Stimulated activated CD4-positive, alpha-beta T cell treated with anti-CD3 and anti-CD28 coated beads, Interleukin-1b, Interleukin-23, amount 100 ng/mL, for 4 hours (primary cell): ENCODE measurements at places on chromosomes 5 and 9.

- DNase-seq = no peak
Observed at GRCh38 chr5:163303718-163304117, 133.7 kb upstream of the CCNG1 start.

- no peak for DNase-seq
Observed at GRCh38 chr5:56455417-56455816, 222.3 kb upstream of the ANKRD55 start.

DNA sequence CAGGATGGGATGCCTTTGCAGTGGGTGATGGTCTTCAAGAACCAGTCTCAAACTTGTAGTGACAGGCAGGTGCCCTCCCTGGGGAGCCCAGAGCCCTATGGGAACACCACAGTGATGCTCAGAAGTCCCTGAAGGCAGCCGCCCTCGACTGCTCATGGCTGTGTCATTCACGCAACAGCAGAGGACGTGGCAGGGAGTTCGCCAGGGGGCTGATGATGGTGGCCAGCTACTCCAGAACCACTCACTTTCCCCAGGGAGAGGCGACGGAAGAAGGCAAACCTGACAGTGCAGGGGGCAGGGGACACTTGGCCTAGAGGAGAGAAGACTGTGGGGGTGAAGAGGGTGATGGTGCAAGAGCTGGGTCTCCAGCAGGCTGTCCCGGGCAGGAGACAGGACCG, 4.0 kb downstream of the IL13 start:
- DNase-seq = no peak

DNA sequence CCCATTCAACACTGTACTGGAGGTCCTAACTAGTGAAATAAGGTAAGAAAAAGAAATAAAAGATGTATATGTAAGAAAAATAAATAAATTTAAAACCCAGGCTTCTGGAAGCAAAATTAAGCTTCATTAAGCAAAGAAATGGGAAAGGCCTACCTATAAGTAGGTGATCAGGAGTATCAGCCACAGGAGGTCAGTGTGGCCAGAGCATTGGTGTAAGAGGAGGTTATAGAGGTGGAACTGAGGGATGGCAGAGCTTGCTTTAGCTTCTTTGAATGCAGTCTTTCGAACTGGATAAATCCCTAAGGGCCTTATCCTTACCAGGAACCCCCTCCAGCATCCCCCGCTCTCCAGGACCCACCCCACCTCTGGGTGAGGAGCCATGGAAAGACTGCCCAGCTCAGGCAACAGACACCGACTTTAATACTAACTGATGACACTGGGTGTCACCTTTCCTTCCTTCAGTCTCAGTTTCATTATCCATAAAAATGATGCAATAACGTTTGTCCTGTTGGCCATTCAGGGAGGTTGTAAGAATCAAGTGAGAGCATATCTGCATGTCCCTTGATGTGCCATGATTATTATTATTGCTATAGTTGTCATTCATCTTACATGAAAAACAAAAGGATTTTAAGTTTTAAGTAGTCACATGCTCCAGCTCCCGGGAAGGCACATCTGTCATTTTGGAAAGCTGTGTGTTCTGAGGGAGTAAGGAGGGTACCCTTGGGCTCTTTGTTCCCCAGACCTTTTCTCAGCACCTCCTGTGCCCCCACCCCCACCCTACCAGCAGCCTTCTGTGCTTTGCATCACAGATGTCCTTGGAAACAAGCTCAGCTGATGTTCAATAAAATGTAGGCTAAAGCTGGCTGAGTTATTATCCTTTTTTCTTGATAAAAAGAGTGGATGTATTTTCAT, 50.8 kb upstream of the CTNNA1 start:
- DNase-seq = no peak

GRCh38 chr5:6090079-6090654, 288.2 kb downstream of the MED10 start:
- DNase-seq = no peak

- DNase-seq = no peak
Observed at GRCh38 chr9:111023128-111023527, 15.1 kb downstream of the LPAR1 start.

DNA sequence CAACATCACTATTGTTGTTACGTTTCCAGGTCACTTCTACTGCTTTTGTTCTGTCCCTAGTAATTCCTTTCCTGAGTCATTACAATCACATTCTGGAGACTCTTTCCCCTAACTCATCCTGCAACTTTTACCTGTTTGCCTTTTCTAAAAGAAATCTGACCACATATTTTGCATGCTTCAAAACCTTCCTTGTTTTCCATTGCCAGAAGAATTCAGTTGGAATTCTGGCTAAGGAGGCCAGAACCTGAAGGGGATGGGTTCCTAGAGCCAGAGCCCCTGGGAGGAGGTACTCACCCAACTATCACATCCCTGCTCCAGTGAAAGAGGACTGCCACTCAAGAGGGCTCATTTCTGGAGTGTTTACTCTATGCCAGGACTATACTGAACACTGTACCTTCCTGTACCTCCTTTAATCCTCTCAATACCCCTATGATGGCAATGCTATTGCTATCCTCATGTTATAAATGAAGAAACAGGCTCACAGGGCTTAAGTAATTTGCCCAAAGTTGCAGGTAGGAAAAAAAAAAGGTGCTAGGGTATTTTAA, 42.8 kb upstream of the MAST4 start:
- no peak for DNase-seq

DNA sequence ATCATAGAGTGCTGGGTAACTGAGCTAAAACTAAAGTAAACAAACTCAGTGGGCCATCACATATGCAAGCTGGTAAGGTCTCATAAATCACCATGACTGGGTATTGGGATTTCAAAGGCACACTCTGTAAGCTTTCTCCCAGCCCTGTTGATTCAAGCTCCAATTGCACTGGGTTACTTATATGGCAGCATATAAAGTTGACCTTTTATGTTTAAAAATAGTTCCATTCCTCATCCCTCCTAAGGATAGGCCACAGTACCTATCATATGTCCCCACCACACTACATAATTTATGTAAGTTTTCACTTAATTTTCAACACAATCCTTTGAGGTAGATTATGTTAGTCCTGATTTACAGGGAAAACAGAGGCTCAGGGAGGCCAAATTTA, 438.4 kb downstream of the RAB3C start:
- no peak for DNase-seq

GRCh38 chr9:83336706-83337105, 201.5 kb downstream of the FRMD3 start:
- DNase-seq = no peak
